Progenitor cell of endocrine pancreas (in vitro differentiated cells): ENCODE measurements at places on chromosomes 12 and 14. TPM values are rescaled to one million over a fixed set of nuclear protein-coding genes. Genes with fewer than 3 reads are reported as not detected.

The OR6C2 gene
- not detected in 2 replicates for total RNA-seq

GRCh38 chr12:65586796-65587195 lies 237.5 kb upstream of the HMGA2 start:
- no peaks in the 10 kb centered on the region for H3K36me3 ChIP-seq
- no peak overlapping the region for H3K4me3 ChIP-seq
- H3K4me1 ChIP-seq, result no peaks in the 10 kb centered on the region
- H3K27me3 ChIP-seq, result peaks cover 2% of the 10 kb centered on the region
- H3K27ac ChIP-seq, result no peak overlapping the region

DNA sequence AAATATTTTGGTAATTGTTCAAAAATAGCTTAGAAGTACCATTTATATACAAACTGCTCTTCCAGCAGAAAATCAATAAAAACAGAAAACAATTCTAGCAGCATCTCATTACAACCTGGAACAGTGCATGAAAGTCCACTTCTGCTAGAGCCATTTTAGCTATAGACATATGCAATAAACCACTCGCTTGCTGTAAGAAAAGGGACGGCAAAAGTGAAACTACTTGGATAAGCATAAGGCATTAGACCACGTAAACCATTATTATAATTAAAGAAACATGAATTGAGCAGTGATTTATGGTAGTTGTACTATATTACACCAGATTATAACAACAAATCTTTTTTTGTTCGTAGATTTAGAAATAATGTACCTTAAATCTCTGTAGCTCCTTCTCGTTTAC lies 48.7 kb downstream of the LRIG3 start:
- H3K36me3 ChIP-seq, result peaks cover 59% of the 10 kb centered on the region
- peaks cover 19% of the 10 kb centered on the region for H3K4me1 ChIP-seq
- no peak overlapping the region for H3K4me3 ChIP-seq
- H3K27me3 ChIP-seq, result no peaks in the 10 kb centered on the region
- no peak for DNase-seq

GRCh38 chr12:7282844-7283243 lies 21.0 kb upstream of the ACSM4 start:
- H3K4me3 ChIP-seq, result no peak overlapping the region
- H3K27ac ChIP-seq, result no peak overlapping the region

The ZBTB42 gene
- 12.3 and 12.6 TPM in 2 replicates for total RNA-seq

DNA sequence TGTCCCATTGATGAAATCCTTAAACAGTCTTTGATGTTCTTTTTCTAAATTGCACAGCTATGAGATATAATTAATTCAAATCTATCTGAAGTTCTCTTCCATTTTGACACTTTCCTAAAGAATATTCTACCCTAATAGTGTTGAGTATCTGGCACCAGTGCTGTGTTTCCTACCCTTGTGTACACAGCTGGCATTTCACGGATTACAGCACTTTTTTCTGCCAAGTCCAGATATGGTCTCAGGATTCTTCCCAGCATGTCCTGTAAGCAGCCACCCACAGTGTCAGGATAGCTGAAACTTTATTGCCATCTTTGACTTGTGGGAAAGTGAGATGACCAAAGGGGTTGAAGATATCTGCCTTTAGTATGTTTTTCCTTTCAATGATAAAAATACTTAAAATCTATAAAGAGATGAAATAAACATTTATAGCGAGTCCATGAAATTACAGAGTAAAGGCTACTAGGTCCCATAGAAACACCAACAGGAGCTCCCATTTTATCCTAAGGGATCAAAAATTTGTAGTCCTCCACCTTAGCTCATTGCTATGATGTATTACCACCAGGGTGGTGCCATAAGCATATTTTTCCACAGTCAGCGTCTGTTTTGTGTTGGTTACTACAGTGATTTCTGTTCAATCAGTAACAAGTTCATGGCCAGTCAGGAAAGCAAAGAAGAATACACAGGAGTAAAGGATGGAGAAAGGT lies 96.7 kb downstream of the TRHDE start:
- peaks cover 18% of the 10 kb centered on the region for H3K4me1 ChIP-seq
- H3K4me3 ChIP-seq, result no peak overlapping the region
- H3K27me3 ChIP-seq, result no peaks in the 10 kb centered on the region
- H3K36me3 ChIP-seq, result no peaks in the 10 kb centered on the region
- H3K27ac ChIP-seq, result peak overlapping the region; percentile 15
- DNase-seq, result no peak

DNA sequence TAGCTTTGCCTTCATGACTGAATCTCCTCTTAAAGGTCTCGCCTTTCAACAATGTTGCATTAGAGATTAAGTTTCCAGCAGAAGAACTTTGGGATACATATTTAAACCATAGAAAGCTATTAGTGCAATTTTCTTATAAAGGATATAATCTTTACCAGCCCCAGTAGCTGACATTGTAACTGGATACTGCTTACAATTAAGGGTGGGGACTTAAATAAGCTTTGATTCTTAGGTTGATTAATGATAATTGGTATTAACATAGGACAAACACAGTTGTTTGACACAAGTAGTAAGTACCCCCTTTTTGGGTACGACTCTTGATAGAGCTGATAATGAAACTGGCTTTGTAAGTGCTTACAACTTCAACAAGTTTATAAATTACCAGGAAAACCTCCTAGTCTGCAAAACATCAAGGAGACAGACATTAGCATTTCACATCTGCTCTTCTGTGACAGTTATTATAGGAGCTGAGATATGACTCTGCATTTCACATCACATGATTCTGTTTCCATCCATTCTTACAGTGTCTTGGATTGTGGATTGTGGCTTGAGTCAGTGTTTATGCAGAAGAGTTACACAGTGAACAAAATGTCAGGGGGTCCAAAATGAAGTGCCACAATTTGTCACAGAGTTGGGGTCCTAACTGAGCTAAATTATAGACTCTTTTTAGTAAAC lies 249.1 kb upstream of the E2F7 start:
- peaks cover 2% of the 10 kb centered on the region for H3K27me3 ChIP-seq
- H3K27ac ChIP-seq, result no peak overlapping the region
- peaks cover 30% of the 10 kb centered on the region for H3K4me1 ChIP-seq
- H3K4me3 ChIP-seq, result no peak overlapping the region
- H3K36me3 ChIP-seq, result no peaks in the 10 kb centered on the region

The GALNT8 gene
- 13.4 and 15.6 TPM in 2 replicates for total RNA-seq

- H3K36me3 ChIP-seq, result peaks cover 6% of the 10 kb centered on the region
- H3K4me3 ChIP-seq, result no peak overlapping the region
- no peak for DNase-seq
- peak overlapping the region; percentile 11 for H3K27ac ChIP-seq
- H3K4me1 ChIP-seq, result peaks cover 15% of the 10 kb centered on the region
These were observed 161.4 kb upstream of the ABCD2 start for GRCh38 chr12:39780913-39781446.

- H3K4me1 ChIP-seq, result peaks cover 5% of the 10 kb centered on the region
- DNase-seq, result no peak
- no peaks in the 10 kb centered on the region for H3K36me3 ChIP-seq
- no peak overlapping the region for H3K27ac ChIP-seq
- no peaks in the 10 kb centered on the region for H3K27me3 ChIP-seq
- H3K4me3 ChIP-seq, result no peak overlapping the region
These were observed 8.8 kb upstream of the EGLN3 start for GRCh38 chr14:33959692-33960151.

DNA sequence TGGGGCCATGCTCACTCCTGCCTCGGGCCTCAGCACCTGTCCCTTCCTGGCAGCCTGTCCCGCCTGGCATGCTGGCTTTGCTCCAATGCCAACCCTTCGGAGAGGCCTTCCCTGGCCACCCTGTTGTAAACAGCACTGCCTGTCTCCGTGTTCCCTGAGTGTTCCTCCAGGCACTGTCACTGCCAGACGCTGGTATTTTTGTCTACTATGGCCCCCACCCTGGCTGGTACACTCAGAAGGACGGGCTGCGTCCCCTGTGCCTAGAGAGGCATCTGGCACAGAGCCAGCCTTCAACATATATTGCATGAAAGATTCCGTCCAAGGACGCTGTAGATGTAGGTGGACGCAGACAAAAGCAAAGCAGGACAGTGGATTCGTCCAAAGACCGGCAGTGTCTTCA lies 2.7 kb upstream of the ASPG start:
- no peak for DNase-seq
- H3K4me1 ChIP-seq, result peaks cover 7% of the 10 kb centered on the region
- peaks cover 26% of the 10 kb centered on the region for H3K27me3 ChIP-seq
- no peaks in the 10 kb centered on the region for H3K36me3 ChIP-seq
- H3K4me3 ChIP-seq, result no peak overlapping the region

The SLC17A8 gene
- total RNA-seq, result 1.2 and 1.5 TPM in 2 replicates

- H3K27me3 ChIP-seq, result no peaks in the 10 kb centered on the region
- H3K4me3 ChIP-seq, result no peak overlapping the region
- H3K27ac ChIP-seq, result no peak overlapping the region
These were observed 211.5 kb upstream of the CPNE8 start for GRCh38 chr12:39116861-39117260.

The ABCC9 gene
- 0.16 and 0.29 TPM in 2 replicates for total RNA-seq

DNA sequence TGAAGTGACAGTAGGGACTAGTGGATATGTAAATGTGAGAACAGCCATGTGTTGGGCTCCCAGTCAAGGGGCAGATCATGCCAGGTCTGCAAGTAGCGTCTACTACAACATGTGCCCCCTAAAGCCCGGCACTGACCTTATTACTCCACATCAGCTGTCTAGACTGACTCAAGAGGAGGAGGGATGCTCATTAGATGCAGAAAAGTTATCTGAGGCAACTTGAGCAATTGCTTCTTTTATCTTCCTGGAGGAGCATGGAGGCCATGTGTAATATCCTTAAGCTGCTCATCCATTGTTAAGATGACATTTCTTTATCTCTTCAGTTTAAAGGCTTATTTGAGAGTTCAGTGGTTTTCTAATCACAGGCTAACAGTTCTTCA lies 404.7 kb upstream of the FLRT2 start:
- H3K4me3 ChIP-seq, result no peak overlapping the region
- H3K27me3 ChIP-seq, result no peaks in the 10 kb centered on the region
- H3K27ac ChIP-seq, result no peak overlapping the region
- DNase-seq, result no peak

- peaks cover 7% of the 10 kb centered on the region for H3K36me3 ChIP-seq
- H3K27me3 ChIP-seq, result no peaks in the 10 kb centered on the region
- H3K4me3 ChIP-seq, result no peak overlapping the region
- H3K4me1 ChIP-seq, result peaks cover 3% of the 10 kb centered on the region
These were observed 8.1 kb downstream of the KRT18 start for GRCh38 chr12:52956987-52957386.

GRCh38 chr14:23115039-23115731 lies 3.9 kb downstream of the CEBPE start:
- H3K4me1 ChIP-seq, result peaks cover 1% of the 10 kb centered on the region
- H3K27ac ChIP-seq, result no peak overlapping the region
- peaks cover 19% of the 10 kb centered on the region for H3K27me3 ChIP-seq
- no peak overlapping the region for H3K4me3 ChIP-seq
- no peaks in the 10 kb centered on the region for H3K36me3 ChIP-seq
